ENCODE measurements at places on chromosomes 1 and 21.

DNA sequence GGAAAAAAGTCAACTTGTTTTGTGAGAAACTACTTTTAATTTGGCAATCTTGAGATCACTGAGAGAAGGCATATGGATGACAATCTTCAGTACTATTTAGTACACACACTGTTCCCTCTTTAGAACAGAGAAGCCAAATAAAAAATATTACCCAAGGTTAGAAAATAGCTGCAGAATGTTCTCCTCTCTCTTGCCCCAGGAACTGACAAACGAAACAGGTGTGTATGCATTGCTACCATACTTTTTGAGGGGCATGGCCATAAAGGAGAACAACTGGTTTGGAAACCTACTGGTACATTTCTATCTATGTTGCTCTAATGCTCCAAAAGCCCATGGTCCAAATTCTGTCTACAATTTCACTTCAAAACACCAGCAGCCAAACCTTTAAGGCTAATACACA, 5.7 kb downstream of the TOR1AIP2 start:
- DNase-seq = no peak

GRCh38 chr1:230537456-230537855, 104.8 kb upstream of the COG2 start:
- no peak for DNase-seq

- DNase-seq = no peak
Measured at GRCh38 chr21:43766734-43767497, 9.2 kb downstream of the CSTB start.

- no peak for DNase-seq
Measured at GRCh38 chr1:162327788-162328165, 48.9 kb downstream of the SPATA46 start.

- no peak for DNase-seq
Measured at GRCh38 chr1:20105856-20106255, 13.5 kb downstream of the PLA2G2D start.

DNA sequence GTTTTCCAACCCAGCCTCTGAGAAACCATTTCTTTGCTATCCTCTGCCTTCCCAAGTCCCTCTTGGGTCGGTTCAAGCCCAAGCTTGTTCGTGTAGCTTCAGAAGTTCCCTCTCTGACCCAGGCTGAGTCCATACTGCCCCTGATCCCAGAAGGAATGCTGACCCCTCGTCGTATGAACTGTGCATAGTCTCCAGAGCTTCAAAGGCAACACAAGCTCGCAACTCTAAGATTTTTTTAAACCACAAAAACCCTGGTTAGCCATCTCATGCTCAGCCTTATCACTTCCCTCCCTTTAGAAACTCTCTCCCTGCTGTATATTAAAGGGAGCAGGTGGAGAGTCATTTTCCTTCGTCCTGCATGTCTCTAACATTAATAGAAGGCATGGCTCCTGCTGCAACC, 23.8 kb downstream of the EIF2D start:
- no peak for DNase-seq

DNA sequence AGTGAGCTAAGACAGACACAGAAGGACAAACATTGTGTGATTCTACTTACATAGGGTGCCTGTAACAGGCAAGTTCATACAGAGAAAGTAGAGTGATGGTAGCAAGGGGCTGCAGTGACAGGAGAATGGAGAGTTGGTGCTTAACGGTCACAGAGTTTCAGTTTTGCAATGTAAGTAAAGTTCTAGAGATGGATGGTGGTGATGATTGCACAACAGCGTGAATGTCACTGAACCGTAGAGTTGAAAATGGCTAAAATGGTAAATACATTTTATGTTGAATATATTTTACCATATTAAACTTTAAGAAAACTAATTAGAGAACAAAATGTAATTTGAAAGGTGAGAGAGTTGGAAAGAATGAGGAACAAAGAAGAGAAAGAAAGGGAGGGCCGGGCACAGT, 8.7 kb downstream of the CFAP107 start:
- no peak for DNase-seq

- DNase-seq = no peak
Measured at GRCh38 chr1:192059407-192059806, 98.9 kb upstream of the RGS18 start.

- DNase-seq = no peak
Measured at GRCh38 chr1:233916706-233917105, 12.2 kb downstream of the SLC35F3 start.

- no peak for DNase-seq
Measured at GRCh38 chr1:5943343-5944124, 48.7 kb downstream of the NPHP4 start.

DNA sequence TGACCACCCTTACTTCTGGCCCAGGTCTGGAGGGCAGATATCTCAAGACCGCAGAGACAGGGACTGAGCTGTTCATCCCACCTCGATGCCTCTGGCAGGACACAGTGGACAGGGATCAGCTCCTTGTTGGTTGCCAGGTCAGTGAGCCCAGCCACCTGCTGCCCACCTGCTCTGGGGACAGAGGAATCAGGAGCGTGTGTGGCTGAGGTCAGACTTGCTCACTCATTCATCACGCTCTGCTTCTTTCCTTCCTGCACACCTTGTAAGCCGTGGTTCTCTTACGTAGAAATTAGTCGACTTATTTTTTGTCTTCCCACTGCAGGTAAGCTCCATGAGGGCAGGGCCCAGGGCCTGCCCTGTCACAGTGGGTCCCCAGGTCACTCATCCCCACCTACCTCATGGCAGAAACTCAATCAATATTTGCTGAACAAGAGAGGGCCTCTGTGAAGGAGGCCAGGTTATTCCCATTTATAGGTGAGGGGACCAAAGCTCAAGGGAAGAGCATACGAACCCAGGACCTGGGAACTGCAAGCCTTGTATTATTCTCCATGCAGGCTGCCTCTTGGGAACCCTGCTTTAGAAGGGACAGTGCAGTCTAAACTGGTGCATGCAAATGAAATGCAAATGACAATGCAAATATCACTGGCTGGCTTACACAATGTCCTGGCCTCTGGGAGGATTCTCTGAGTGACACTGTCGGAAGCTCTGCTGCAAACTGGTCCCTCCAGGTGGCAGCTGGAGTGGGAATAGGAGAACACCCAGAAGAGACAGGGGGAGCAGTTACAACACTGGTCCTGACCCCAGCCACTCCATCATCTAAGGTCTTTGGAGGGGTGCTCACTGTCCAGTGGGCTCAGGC, 58.4 kb upstream of the PAX7 start:
- DNase-seq = no peak

DNA sequence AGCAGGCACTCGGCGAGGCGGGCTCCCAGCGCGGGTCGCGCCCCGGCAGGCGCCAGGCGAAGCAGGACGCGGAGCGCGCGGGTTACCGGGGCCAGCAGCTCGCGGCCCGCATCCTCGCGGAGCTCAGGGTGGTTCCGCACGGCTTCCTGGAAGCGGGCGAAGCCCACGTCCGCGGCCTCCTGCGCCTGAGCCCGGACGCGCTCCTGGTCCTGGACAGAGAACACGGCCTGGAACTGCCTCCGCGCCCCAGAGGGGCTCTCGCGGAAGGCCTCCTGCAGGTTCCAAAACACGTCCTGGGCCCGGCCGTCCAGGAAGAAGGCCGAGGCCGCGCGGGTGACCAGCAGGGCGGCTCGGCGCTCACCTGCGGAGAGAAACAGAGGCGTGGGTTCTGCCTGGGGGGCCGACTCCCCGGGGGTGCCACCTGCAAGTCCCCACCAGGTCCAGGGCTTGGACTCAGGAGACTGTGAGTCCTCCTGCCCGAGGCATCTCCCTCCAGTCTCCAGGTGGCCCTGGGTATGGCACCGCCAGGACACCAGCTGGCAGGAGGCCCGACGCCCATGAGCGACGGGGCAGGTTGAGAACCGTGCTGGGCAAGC, 11.4 kb downstream of the TTC34 start:
- no peak for DNase-seq

DNA sequence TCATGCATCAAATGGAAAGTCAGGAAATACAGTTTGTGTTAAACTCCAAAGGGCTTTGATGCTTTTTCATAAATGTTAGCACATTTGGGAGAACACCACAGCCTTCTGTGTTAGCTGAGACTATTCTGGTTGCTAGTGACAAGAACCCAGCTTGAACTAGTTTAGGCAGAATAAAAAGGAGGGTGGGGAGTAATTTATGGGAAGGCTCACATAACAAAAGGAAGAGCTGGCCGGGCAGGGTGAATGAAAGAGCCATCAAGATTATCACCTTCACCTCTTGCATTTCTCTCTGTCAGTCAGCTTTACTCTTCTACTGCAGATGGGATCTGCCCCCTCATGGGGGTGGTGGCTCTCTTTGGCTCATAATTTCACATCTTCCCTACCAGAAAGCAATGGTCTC, 75.4 kb upstream of the VTCN1 start:
- no peak for DNase-seq

GRCh38 chr21:39037807-39038405, 145.3 kb downstream of the PSMG1 start:
- no peak for DNase-seq

GRCh38 chr1:4494558-4494957, 159.9 kb upstream of the AJAP1 start:
- no peak for DNase-seq

Data from T-helper 22 cell (primary cell).